ENCODE measurements at places on chromosomes 6 and 20.

DNA sequence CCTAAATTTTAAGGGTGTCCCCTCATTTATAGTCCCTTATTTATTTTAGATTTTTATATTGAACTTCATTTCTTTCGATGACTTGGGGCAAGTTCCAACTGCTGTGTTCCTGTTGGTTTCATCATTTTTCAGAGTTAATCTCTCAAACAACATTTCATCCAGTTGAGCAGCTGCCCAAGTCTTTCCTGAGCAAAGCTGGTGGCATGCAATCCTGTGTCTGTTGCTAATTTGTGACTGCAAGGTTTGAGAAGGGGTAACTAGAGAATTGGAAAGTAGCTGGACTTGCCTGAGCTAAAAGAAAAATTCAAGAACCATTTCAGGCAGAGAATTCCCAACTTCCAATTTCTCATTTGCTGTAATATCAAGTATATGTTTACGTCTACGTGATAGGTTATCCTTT is 881.5 kb upstream of the SLC35B3 start:
- no peak for DNase-seq

GRCh38 chr6:66628917-66629316 is 921.9 kb upstream of the EYS start:
- no peak for DNase-seq

DNA sequence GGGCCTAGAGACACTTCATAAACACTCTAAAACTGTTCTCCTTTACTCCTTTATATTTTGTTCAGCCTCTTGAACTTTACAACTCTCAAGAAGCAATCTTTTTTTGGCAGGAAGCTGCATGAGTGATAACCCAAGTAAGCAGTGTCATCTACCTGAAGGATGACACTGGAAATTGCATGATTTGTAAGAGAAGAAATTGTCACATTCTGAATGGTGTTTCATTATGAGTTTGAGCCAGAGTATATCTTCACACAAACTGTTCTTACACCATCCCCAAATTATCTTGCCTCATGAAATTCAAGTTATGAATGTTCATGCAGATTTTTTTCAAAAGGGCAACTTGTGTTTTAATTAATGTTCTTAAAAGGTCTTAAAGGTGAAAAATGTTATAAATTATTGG is 799.3 kb downstream of the TBC1D32 start:
- DNase-seq: no peak

- DNase-seq: no peak
These were observed 421.7 kb downstream of the BMP2 start for GRCh38 chr20:7189231-7189630.

DNA sequence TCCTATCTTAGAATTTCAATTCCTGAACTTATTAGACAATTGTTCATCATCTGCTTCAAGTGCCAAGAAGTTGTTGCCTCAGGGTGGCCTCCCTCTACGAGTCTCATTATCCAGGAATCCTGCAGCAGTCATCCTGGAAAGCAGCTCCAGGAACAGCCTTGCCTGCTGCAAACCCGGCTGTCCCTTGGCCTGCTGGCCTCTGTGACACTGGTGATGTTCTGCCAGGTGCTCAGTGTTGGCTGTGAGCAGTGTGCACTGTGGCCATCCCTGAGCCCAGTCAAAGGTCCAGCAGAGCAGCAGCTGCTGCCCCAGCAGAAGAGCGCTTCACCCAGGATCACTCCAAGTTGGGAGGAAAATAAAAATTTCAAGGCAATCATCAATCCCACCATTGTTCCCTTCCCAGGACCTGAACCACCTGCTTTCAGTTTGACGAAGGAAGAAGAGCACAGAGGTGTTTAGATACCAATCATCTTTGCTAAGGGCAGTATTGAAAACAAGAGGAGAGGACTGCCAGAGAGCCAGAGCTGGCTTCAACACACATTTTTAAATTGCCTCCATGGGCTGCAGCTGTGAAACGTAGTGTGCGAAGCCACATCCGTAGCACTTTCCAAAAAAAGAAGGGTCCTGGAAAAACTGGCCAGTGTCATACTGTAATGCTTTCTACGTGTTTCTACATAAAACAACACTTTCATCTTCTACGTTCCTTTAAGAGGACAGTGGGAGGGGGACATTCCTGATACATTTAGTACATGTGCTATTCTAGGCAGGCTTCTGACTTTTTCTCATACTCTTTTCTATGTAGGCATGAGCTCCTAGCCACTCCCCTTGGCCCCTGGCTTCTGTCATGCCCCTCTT is 7.2 kb upstream of the FAM50B start:
- DNase-seq: peak; percentile 0

DNA sequence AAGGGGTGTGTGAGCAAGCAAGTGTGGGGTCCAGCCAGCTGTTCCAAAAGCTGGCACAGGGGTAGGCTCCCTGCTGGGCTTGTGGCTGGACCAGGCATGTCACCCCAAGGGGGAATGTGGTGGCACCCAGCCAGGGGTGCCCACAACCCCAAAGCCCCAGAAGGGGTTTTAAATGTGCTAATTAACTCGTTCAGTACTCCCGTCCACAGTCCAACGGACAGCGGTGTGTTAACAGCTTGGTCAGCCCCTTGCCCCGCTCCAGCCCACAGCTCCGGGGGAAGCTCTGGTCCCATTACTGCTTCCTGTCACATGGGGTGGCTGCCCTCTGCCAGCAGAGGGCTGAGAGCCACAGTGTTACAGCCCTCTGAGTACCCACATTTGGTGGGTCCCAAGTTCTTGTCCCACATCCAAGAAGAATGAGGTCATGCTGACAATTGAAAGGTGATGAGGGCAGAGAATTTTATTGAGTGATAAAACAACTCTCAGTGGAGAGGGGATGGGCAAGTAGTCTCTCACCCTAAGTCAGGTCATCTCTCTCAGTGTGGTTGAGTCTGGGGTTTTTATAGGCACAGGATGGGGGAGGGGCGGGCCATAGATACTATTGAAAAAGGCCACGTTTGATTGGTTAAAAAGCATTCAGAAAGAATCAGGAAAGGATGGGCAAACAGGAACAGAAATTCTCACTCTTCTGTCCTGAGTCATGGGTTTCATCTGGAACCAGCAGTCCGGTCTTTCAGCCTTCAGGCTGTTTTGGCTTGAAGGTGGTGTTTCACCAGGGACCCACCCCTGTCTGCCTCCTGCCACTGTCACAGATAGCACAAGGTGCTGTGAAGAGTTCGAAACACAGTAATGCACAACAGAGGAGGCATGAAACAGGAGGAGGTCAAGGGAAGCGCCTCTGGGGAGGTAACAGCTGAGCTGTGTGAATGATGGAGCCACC is 238.5 kb downstream of the NFATC2 start:
- DNase-seq: no peak

- DNase-seq: no peak
These were observed 31.6 kb upstream of the EZR start for GRCh38 chr6:158850807-158851115.

Measured in H7 (cell line).